ENCODE measurements at places on chromosomes 1 and 21.
A peak's percentile ranks its signal among the peaks of the same experiment; 100 is the strongest.

DNA sequence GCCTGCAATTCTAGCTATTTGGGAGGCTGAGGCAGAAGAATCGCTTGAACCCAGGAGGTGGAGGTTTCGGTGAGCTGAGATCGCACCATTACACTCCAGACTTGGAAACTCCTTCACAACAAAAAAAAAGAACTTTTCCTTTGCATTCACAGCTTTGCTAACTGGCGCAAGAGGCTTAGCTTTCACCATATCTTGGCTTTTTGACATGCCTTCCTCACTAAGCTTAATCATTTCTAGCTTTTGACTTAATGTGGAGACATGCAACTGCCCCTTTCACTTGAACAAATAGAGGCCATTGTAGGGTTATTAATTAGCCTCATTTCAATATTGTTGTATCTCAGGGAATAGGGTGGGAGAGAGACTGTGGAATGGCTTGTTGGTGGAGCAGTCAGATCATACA lies 8.7 kb downstream of the KPNA6 start:
- no peak for DNase-seq

DNA sequence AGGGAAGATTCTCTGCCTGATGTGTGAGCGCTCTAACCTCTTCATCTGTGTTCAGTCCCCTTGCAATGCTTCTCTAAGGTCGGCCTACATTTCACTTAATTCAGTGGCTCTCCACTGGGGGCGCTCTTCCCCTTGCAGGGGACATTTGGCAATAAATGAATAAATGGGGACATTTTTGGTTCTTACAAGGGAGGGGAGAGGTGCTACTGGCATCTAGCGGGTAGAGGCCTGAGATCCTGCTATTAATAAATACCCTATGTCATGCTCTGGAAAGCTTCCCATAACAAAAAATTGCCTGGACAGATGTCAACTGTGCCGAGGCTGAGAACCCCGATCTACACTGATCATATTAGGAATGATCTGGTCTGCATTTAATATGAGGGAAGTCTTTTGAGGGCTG lies 25.9 kb upstream of the DNAJC11 start:
- peak; percentile 26 for DNase-seq

DNA sequence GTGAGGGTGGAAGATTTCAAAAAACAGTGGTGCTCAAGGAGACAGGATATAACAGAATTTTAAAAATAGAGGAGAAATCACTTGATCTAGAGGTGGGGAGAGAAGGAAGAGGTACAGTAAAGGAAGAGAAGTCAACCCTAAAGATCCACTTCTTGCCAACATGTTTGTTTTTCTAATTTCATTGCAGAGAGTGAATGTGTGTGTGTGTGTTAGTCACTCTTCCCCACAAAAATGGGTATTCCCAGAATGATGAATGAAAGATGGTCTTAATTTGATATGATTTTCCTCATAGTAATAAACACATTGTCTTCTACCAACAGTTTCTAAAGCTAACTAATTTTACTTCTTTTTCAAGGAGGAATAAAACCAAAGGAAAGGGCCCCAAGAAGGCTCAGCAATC lies 74.2 kb upstream of the NGF start:
- DNase-seq, result no peak

DNA sequence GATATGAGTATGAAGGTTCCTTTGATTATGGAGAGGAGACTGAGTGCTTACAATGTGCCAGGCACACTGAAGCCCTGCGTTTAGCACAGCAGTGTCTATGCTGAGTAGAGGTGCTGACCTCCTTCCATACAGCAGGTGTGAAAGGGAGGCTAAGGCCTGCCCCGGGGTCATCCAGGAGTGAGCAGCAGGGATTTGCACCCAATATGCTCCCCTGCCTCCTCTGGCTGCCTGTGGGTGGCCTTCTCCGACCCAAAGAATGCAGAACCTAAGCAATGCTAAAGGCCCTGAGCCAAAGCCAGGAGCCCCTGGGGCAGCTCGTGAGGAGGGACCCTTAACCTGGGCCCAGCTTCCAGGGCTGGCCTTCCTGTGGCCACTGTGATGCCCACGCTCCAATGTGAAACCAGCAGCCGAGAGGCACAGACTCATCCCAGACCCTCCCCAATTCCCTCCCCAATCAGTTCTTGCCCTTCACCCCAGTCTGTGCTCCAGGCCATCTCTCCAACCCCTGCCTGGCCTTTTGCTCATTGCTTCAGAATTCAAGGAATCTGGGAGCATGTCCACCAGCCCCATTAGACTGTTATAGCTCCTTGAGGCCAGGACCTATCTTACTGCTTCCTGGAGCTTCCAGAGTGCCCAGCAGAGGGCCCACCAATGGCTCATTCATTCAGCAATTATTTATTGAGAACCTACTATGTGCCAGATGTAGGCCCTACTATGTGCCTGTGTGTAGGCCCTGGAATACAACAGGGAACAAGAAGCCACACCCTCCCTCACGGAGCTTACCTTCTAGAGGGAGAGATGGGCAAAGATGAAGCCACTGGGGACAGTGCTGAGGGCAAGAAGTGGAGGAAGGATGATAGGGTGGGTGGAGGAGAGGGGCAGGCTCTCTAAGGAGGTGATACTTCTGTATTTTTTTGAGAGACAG lies 53.3 kb downstream of the TAS1R2 start:
- no peak for DNase-seq

DNA sequence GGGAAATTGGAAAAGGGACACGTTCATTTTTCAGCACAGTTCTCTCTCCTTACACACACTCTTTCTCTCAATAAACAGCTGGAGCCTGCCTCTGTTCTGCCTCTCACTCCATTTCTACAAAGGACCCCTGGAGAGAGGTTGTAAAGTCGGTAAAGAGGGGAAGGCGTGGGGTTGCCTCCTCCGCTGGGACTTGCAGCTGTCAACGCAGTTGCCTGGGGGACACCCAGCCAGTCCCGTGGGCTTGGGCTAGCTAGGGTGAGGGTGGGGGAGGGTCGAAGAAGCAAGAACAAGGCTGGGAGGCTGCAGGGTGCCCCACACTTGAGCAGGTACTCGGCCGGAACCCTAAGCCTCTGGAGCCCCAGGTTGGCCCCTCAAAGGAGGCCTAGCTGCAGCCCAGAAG lies 27.6 kb downstream of the C1orf216 start:
- no peak for DNase-seq

- no peak for DNase-seq
Measured at GRCh38 chr1:231187571-231187970, 25.7 kb downstream of the TRIM67 start.

DNA sequence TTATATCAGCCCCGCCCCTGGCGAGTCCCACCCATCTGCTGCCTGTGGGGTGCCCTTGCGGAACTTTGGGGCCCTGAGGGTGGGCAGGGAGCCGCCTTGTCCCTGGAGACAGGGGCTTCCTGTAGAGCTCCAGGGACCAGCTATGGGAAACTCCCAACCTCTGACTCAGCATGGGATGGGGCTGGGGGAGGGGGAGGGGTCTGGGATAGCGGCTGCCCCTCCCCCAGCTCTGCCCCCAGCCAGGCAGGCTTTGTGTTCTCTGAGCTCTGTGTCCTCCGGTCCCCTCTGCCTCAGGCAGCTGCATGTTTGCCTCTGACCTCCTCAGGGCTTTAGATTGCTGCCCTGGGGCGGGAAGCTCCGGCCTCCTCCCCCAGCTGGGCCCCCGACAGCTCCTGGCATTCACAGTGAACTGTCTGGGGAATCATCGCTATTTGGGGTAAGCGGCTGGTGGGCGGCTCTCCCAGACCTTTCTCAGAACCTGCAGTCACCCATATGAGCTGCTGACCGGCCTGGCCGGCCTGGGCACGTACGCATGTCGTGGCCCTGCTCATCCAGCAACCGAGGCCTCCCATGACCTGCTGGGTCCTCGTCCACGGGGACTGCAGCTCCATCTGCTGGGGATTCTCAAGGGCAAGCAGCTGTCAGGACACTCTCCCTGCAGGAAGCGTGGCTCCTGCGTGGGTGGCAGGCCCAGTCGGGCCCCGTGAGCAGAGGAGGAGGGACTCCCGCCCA lies 17.1 kb downstream of the ARHGEF16 start:
- no peak for DNase-seq

DNA sequence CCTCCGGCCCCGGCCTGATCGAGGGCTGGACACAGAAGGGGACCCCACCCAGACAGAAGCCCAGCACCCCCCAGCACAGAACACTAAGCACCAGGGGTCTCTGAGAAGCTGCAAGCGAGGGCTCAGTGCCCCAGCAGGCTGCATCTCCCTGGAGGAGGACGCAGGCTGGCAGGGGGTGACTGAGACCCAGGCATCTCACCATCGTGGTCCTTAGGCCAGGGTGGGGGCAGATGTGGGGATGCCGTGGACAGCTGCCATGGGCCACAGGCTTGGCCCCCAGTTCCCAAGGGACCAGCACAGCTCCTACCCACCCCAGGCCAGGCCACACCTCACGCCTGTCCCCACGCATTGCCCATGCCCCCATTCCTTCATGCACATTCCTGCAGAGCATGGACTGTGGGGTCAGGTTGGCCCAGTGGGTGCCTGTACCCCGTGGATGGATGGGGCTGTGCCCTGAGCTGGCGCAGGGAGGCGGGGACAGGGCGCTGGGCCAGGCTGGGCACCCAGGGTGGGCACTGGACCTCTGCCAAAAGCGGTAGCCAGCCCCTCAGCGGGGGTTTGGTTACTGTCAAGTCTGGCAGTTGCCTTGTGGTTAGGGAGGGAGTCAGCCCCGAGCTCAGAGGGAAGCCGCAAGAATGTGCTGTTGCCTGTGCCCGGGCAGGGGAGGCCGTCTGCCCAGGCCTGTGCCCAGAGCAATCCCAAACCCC lies 61.5 kb downstream of the ARHGEF16 start:
- DNase-seq, result no peak

- DNase-seq, result no peak
Measured at GRCh38 chr1:42993502-42994136, 35.0 kb upstream of the SLC2A1 start.

Measured in NCI-H2029 (cell line).